NCI-H146 (cell line): ENCODE measurements at places on chromosomes 2 and 18.
A peak's percentile ranks its signal among the peaks of the same experiment; 100 is the strongest.

DNA sequence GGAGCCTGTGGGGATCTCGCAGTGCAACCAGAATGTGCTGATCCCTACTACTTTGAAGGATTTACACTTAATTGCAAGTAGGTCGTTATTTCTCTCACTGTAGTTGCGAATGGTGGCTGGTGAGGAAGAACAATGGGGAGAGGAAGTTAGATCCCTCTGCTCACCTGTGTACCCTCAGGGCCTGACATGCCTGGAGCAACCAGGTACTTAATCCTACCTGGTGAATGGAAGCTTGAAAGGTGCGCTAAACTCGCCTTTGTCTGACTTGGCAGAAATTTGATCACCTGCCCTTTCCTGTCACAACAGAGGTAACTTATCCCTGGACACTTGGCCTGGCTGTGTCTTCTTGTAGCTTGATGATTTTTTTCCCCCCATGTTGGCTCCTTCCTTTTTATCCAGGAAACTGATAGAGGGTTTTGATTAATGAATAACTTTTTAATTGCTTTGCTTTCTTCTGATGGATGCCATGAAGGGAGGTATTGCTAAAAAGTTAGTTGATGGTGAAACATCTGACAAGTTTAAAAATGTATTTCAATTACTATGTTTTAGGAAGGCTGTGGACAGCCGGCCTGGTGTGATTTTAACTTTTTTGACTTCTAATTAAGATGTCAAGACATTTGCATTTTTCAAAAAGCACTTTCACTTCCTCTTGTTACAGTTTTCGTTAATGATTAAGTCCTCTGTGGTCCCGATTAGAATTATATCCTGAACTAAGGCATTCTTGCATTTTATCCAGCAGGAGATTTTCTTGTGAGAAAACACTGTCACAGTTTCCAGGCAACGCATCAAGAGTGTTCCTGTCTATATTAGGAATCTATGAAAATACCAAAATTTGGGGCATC is 9.2 kb downstream of the SGPP2 start:
- peak; percentile 81 for DNase-seq

- DNase-seq: no peak
These were observed 45.7 kb upstream of the CUL3 start for GRCh38 chr2:224630659-224631550.

DNA sequence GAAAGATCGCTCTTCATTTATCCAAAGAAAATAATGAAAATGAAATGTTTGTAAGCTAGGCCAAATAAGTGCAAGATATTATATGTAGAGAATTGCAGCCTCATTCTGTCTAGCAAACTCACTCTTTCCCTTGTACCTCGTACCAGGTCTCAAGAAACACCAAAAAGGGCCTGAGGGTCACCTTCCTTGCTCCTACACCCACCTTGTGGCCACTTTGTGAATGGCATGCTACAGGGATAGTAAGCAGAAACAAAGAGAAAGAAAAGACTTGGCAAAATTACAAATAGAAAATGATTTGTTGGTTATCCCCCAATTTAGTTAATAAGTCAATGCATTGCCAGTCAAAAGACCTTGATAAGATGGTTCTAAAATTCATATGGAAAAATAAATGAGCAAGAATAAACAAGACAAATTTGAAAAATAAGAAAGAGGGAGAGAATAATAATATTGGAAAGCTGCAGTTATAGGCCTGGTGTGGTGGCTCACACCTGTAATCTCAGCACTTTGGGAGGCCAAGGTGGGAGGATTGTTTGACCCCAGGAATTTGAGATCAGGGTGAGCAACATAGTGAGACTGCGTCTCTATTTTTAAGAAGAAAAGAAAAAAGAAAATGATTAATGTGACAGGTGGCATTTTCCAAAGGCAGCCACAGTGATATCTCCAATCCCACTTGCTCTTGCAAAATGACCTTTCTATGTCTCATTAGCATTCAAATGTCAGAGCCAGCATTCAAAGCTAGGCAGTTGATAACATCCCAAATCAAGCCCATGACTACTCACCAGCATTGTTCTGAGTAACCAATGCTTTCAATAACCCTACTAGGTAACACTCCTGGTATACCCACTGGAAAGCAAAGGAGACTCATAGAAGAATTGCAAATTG is 38.8 kb upstream of the BMP10 start:
- DNase-seq: peak; percentile 82

DNA sequence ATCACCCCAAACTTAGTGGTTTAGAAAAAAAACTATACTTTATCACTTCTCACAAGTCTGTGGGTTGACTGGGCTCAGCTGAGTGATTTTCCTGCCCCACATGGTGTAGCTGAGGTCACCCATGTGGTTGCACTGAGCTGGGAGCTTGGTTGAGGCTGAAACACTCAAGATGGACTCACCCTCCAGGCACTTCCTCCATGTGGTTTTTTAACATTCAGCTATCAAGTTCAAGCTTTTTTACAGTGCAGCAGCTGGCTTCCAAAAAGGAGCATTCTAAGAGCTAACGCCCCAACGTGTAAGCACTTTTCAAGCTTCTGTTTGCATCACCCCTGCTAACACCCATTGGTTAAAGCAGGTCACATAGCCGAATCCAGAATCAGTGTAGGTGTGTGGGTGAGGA is 105.9 kb upstream of the CREB1 start:
- no peak for DNase-seq

GRCh38 chr2:112566104-112566503 is 18.3 kb upstream of the CHCHD5 start:
- DNase-seq: no peak

GRCh38 chr2:33350632-33351031 is 125.8 kb upstream of the RASGRP3 start:
- DNase-seq: no peak

DNA sequence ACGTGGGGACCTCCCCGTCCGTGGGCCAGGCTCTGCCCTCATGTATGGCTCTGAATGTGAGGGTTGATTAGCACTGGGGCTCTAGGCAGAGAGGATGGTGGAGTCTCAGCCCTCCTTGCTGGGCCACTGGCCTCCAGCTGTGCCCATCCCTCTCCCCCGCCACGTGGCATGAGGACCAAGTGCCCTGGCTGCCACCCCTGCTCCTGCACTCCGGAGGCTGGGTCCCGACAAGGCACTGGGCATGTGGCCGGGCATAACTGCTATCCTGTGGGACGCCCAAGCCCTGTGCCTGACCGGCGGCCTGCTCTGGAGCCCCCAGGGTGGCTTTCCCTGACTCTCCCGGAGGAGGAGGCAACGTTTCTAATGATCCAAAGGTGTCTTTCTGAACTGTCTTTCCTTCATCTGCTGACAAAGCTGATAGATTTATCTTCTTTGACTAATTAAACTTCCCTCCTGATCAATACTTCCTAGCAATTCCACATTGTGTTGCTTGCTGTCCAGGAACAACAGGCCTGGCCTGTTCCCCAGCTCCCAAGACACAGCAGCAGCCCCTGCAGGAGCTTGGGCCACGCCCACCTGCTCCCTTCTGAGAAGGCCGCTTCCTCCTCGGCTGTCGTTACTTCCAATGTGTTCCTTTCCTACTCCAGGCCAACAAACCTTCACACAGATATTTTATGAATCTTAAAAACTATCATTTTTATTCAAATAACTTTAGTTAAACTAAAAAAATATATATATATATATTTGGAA is 132.0 kb downstream of the SNTG2 start:
- no peak for DNase-seq

DNA sequence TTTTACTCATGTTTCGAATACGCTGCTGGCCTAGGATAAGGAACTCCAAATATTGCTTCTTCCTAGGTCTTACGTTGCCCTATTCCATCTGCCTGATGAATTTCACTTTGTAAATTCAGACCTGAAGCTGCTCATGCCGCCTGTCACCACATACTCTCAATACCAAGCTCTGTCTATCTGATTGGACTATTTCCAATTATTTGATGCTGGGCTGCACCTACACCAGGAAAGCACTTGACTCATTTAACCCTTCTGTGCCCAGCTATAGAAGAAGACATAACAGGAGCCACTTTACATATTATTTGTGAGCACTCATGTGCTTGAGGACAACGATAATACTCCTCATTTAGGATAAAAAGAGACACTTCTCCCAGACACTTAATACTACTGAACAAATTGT is 1293.9 kb upstream of the LRRTM1 start:
- no peak for DNase-seq

- no peak for DNase-seq
These were observed 263.2 kb downstream of the IRS1 start for GRCh38 chr2:226536410-226536809.

GRCh38 chr2:66782780-66783361 is 347.9 kb downstream of the MEIS1 start:
- DNase-seq: no peak

- no peak for DNase-seq
These were observed 291.6 kb downstream of the PLCL1 start for GRCh38 chr2:198096002-198096401.

GRCh38 chr2:138185827-138186226 is 221.6 kb downstream of the HNMT start:
- no peak for DNase-seq

DNA sequence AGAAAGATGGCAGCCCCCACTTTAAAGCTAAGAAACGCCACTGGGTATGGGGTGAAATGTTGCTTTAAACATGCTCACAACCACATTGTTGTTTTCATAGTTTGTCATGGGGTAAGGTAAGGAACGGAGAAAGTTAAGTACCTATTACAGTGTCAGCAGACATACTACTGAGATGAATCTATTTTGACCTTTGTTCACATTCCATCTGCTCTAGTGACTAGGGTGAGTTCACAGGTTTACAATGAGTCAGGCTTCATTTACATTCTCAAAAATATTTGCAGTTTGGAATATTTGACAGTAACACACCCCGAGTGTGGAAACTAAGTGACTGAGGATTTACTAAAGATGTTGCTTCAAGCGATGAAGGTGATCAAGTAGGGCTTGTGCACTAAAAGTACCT is 428.7 kb upstream of the ACVR2A start:
- no peak for DNase-seq

DNA sequence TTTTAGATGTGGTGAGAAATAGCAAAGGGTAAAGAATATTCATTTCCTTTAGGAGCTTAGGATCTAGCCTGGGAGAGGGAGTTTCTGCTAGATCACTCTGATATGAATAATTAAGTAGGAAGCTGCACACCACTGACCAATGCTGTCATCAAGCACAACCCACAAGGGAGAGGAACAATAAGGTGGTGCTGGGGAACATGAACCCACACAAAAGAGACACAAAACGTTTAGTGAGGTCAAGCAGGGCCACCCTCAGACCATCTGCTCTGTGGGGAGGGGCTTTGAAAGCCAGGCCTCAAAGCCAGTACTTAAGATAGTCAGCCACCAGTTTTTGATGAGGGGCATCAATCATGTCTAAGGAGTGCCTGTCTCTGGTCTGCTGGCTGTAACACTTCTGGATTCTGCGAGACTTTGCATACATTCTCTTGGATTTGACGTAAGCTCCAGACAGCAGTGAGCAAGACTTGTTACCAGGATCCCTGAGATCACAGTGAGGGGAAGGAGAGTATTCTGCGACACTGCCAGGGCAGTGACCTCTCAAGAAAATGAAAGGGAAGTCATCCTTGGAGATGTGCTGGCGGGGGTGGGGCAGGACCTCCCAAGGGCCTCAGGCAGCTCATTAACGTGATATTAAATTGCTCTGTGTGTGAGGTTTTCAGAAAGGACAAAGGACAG is 127.0 kb downstream of the CCBE1 start:
- no peak for DNase-seq

DNA sequence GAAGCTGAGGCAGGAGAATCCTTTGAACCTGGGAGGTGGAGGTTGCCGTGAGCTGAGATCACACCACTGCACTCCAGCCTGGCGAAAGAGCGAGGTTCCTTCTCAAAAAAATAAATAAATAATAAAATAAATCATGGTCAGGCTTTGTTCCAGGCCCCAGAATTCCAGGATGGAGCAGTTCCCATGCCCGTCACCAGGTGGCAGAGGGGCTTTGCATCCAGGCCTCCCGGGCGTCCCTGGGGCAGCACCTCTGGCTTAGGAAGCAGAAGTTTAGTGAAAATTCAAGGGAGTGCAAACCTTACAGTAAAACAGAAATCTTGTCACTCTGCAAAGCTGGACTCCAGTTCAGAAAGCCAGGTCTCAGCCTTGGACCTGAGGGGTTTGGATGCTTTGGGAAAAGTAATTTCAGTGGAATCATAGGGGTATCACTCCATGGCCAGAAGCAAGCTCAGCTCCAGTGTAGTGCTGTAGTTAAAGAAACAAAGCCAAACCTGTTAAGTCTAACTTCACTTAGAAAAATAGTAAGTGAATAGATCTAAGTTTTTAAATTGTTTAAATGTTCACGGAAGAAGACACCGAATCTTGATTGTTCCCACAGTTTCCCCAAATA is 512.7 kb downstream of the CMPK2 start:
- peak; percentile 49 for DNase-seq
